Activated T-helper 1 cell treated with anti-CD3 and anti-CD28 coated beads, Interleukin-12 subunit alpha, Interleukin-12 subunit beta, Interleukin-2, Interleukin-4 antibody, amounts not matched to agents 30 ng/mL and 10 ng/mL and 1 ng/mL, durations not matched to agents 14 hours and 24 hours and 36 hours (primary cell): ENCODE measurements at places on chromosomes 2 and 18.
A peak's percentile ranks its signal among the peaks of the same experiment; 100 is the strongest.

GRCh38 chr2:9228088-9228751, 21.6 kb downstream of the ASAP2 start:
- no peak for DNase-seq

- no peak for DNase-seq
These were observed 214.3 kb upstream of the SIX2 start for GRCh38 chr2:45223531-45223930.

- no peak for DNase-seq
These were observed 34.9 kb downstream of the CIB4 start for GRCh38 chr2:26605999-26606846.

GRCh38 chr2:176001281-176001915, 669 bp downstream of the LNPK start:
- peak; percentile 37 for DNase-seq

DNA sequence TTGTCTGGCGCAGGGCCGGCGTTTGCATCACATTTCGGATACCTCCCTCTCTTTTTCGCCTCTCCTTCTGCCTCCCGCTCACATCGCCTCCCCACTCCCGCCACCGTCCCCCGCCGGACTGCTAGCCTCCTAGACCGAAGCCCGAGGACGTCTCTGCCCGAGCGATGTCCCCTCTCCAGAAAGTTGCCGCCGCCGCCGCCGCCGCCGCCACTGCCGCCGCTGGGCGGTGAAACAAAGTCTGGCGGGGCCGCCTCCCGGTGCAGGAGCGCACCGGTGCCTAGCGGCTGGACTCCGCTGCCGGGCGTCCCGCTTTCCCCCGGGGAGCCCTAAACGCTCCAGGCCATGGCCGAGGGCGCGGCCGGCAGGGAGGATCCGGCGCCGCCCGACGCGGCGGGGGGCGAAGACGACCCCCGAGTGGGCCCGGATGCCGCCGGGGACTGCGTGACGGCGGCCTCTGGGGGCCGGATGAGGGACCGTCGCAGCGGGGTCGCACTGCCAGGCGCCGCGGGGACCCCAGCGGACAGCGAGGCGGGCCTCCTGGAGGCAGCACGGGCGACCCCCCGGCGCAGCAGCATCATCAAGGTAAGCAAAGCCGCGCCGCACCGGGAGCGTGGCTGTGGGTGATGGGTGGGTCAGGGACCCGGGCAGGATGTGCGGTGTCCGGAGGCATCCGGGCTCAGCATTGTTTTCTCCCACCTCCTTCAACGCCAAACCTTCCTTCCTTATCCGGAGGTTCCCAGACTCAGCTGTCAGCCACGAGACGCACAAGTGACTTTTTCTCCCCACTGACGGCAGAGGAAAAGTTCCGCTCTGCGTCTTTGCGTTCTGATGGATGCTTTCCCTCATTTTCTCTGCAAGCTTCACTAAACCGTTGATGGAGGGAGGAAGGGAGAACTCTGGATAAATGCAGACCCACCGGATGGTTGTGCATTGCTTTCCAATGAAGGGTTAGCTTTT, 643 bp downstream of the PLCL1 start:
- DNase-seq, result peak; percentile 24

GRCh38 chr2:19631871-19632270, 269.9 kb downstream of the TTC32 start:
- no peak for DNase-seq

GRCh38 chr2:205930209-205930608, 155.8 kb downstream of the INO80D start:
- no peak for DNase-seq

DNA sequence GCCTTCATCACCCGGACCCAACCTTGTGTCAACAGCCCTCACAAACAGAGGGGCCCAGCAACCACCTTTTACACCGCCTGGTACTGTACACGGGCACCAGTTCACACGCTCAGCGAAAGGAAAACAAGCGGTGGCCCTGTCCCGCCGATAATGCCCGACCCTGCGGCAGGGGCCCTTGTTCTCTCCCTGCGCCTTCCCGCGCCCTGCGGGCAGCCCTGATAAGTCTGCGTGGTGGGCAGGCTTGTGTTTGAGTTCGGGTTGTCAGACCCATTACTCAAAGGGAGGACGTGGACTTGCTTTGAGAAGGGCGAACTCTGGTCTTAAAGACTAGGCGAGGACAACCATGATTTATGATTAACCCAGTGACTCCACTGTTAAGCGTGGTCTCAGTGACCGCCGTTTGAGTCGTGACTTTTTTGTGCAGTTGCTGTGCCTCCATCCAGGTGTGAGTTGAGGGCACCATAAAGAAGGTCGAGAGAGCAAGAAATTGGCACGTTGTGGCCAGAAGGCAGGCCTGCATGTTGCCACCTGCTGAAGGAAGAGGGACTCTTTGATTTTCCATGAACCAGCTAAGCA, 167.4 kb upstream of the GATA6 start:
- DNase-seq, result no peak

DNA sequence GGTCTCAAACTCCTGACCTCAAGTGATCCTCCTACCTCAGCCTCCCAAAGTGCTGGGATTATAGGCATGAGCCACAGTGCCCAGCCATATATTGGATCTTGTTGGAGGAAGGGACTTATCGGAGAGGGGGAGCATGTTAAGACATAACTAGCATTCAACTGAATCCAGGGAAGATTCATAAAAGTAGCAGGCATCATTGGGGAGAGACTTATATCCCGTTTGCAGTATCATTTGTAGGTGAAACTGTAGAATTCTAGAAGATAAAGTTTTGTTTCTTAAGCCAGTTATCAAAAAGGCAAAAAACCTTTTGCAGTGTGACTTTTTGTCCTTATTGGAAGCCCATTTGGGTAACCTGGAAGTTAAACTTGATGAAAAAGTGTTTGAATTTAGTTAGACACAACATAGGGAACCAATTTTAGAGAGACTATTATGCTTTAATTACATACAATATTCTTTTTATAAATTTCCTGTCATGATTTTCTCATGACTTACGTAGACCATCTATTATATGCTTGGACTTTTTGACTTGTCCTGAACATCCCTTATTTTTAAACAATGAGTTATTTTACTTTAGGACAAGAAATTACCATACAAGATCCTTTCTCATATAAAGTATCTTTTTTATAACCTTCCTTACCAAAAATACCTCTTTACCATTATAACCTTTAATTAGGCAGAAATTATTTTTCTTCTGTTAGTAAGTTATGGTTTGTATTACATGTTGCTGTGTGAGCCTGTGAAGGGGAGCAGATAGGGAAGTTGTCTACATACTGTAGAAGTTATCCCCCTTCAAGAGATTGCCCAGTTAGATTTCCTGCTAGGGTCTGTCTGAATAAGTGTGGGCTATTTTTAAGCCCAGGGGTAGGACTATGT, 20.3 kb downstream of the RAB3GAP1 start:
- no peak for DNase-seq

GRCh38 chr18:59057969-59058368, 81.7 kb upstream of the SEC11C start:
- no peak for DNase-seq

GRCh38 chr18:79625195-79625923, 54.2 kb upstream of the CTDP1 start:
- no peak for DNase-seq

- no peak for DNase-seq
These were observed 44.5 kb downstream of the SH3BP4 start for GRCh38 chr2:234996069-234996940.
